Fibroblast of skin of right biceps (primary cell): ENCODE measurements at places on chromosomes 13 and 19.

- no peak for DNase-seq
These were observed 5.5 kb downstream of the TPGS1 start for GRCh38 chr19:512547-513365.

GRCh38 chr13:51286135-51287002, 53.1 kb upstream of the SERPINE3 start:
- peak; percentile 55 for DNase-seq

GRCh38 chr19:35843676-35844481, 8.4 kb downstream of the NPHS1 start:
- DNase-seq, result peak; percentile 12

- no peak for DNase-seq
These were observed 224.7 kb downstream of the DCT start for GRCh38 chr13:94254737-94255136.

GRCh38 chr13:47317356-47317755, 420.5 kb upstream of the HTR2A start:
- no peak for DNase-seq

DNA sequence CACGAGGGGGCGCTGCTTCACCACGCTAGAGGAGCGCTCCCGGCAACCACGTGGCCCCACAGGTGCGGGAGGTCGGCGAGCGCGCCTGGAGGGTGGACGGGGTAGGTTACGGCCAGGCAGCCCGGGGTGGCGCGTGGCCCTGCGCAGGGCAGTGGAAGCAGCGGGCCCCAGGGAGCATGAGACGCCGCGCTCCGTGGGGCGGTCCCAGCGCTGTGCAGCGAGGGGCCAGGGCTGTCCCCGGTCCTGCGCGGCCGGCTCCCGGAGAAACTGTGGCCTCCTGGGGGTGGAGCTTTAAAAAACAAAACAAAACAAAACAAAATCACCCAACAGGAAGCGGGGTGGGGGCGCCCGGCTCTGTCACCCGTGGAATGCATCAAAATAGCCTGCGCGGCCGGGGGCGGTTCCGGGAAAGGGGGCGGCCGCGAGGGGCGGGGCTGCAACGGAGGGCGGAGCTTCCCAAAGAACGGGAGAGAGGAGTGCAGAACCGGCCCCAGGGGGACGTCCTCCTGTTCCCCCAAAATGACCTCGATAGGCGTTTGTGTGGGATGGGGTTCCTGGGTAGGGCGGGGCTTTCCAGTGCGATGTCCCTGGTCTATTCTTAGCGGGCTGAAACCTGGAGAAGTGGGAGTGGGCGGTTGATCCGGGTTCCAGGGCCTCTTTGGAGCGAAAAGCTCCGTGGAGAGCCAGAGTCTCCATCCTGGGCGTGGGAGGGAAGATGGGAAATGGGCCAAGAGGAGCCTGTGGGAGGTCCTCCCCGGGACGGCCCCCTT, 27.3 kb downstream of the NUMBL start:
- DNase-seq, result peak; percentile 78

DNA sequence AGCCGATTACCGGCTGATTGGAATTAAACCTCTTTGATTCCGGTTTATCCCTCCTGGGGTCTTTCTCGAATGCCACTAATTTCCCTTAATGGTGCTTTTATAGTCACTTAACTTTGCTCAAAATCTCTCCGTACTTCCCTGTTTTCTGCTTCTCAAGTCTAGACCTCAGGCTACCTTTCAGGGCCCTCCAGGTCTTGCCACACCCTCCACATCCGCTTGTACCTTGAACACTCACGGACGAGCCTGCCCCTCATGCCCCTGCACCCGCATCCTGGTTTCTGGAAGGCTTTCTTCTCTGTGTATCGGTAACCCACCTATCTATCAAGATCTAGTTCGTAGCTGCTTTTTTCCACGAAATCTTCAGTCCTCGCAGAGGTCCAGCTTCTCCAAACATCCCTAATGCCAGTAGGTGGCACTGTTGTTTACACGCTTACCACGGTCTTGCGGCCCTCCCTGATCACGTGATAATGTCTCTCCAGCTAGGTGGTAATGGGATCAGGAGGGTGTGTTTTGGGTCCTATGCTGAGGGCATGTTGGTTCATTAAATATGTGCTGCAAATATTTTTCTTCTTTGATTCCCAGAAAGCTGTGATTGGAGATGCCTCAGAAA, 13.8 kb downstream of the ATP12A start:
- DNase-seq, result peak; percentile 50

DNA sequence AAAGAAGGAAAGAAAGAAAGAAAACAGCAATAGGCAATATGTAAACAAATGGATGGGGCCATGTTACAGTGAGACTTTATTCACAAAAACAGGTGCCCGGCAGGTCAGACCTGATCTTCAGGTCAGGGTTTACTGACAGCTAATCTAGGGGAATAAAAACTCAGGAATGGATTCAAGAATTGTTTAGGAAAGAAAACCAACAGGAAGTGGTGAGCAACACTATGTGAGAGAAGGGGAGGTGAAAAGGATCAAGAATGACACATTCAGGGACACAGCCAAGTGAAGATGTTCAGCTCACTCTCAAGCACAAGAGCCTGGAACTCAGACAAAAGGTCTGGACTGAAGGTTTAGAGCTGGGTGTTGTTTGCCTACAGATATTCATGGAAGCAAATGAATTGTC, 244.5 kb downstream of the EFNB2 start:
- peak; percentile 66 for DNase-seq

GRCh38 chr19:862581-863314, 3.3 kb downstream of the CFD start:
- DNase-seq, result peak; percentile 51

DNA sequence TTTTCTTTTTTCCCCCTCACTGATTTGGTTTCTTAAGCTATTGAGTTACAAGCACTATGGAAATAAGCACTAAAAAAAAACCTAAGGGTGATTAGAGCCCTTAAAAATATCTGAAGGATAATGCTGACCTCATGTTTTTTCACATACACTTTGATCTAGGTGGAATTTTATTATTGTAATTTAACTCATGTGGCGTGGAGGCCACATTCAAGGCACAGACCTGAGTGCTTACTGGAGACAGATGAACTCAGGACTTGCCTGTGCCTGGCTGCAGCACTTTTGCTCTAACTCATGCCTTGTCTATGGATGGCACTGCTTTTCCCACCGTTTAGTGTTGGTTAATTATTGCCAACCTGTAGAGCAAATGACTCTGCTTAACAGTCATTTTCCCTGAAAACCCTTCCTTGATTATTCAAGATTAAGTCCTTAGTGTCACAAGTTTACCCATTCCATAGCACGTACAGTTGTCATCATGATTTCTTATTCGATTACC, 541.4 kb downstream of the GPC6 start:
- no peak for DNase-seq

GRCh38 chr19:11264452-11265176, 2.3 kb upstream of the DOCK6 start:
- peak; percentile 16 for DNase-seq

- no peak for DNase-seq
These were observed 12.5 kb downstream of the PEPD start for GRCh38 chr19:33508941-33509614.

DNA sequence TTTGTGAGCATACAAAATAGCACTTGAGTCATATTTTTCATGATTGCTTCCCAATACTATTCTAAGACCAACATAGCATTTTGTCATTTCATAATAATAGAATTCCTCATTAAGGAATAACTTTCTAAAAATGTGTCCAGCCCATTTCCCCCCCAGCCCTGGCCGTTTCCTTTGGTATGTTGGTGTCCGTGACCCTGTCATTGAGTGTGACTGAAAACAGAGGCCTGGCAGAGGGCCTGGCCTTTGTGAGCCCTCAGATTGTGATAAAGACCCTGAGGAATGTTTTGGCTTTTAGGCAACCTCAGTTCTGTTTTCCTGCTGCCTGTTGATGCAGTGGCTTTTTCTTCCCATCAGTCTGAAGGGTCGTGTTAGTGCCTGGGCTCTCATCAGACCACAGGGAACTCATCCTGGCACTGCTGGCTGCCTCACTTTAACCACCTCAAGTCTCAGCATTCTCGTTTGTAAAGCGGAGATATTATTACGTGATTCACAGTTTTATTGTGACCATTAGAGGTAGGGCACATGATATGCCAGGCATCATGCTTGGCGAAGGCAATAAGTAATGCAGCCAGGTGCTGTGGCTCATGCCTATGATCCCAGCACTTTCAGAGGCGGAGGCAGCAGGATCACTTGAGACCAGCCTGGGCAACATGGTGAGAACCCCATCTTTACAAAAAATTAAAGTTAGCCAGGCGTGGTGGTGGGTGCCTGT, 13.8 kb downstream of the SPINT2 start:
- DNase-seq, result peak; percentile 77

DNA sequence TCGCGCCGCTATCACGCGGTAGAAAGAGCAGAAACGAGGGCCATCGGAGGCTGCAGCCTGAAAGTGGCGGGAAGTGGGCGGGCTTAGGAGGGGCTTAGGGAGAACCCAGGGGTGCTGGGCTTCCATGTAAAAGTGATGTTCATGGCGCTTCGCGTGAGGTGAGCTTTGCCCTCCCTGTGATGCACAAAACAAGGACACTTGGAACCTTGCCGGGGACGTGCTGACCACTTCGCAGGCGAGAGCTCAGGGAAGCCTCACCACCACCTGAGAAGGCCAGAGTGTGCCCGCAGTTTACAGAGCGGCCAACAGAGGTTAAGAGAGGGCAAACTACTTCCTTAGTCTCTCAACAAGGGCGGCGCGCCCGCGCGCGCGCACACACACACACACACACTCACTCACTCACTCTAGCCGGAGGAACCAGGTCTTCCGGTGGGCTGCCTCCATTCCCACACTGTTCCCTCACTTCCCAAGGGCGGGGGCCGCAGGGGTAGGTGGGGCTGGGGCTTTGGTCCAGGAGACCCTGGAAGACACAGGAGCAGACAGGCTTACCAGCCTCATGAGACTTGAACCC, 651 bp downstream of the GAPDHS start:
- DNase-seq, result no peak

DNA sequence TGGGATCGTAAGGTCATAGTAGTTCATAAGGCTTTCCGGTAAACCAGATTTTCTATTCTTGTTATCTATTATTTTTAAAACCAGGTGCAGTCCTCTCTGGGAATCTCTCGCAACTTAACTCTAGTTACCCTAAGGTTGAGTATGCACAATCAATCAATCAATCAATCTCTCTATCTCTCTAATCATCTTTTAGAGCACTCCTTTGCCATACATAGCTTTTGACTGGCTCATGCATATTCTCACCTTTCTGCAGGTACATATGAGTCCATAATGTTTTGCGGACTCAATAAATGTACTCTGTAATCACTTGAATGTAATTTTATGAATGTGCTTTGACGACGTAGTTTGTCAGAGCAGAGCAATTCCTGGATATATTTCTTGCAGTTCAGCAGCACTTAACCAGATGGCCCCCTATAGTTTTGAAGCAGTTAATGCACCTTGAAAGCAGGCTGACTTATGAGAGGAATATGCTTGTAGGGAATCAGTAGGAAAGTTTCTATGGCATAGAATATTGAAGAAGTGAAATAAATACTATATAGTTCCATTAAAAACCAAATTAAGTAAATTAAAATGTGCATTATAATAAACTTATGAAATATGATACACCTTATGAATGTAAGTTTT, 524.7 kb downstream of the GPC5 start:
- no peak for DNase-seq

- DNase-seq, result peak; percentile 98
These were observed 1.4 kb upstream of the BCL3 start for GRCh38 chr19:44746946-44747738.

DNA sequence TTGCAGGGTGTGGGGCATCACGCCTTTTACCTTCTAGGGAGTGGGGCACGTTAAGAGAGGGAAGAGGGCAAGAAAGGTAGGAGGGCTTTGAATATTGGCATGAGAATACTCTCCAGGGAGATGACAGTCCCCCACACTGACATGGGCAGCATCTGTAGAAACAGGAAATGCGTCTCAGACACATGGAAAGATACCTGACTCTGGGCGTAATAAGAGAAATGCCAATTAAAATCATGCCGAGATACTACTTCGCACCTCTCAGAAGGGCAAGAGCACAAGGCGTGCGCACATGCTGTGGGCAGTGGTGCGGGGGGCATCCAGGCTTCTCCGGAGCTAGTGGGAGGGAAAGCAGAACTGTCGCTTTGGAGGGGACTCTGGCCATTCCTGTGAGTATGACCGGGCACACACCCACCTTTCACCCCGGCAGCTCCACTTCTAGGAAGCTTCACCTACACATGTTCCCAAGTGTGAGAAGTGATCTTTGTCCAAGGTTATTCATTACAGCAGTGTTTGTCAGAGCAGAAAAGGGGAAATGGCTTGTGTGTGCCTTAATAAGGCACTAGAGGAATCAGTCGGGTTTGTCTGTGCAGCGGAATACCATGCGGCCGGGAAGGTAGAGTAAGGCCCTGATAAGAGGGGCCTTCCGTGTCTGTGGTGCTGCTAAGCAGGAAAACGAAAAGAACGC, 99.5 kb downstream of the SIPA1L3 start:
- no peak for DNase-seq

DNA sequence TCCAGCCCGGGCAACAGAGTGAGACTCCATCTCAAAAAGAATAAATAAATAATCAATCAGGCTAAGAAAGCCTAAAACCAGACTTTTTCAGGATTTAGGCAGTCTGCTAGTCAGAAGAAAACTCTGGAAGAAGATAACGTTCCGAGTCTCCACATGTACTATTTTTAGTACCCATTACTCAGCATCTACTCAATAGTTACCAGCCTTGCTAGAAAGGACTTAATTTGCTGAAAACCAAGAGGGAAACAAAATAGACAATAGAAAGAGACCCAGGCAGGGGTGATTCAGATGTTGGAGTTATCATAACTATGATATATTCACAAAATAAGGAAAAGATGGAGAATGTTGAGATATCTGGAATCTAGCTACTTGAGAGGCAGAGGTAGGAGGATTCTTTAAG, 3.6 kb upstream of the LIN7B start:
- DNase-seq, result peak; percentile 58

GRCh38 chr19:39727070-39727800, 10.6 kb downstream of the CLC start:
- no peak for DNase-seq

GRCh38 chr19:33719366-33720154, 77.1 kb upstream of the KCTD15 start:
- DNase-seq, result no peak

- no peak for DNase-seq
These were observed 39.6 kb downstream of the CHST8 start for GRCh38 chr19:33661336-33661735.

- peak; percentile 91 for DNase-seq
These were observed 36.8 kb downstream of the ACTN4 start for GRCh38 chr19:38684078-38684861.

- peak; percentile 13 for DNase-seq
These were observed 31.7 kb downstream of the TSHZ3 start for GRCh38 chr19:31317570-31317969.
